ENCODE measurements at places on chromosomes 4 and X.

GRCh38 chr4:8350841-8351461 lies 81.4 kb downstream of the HTRA3 start:
- no peak for DNase-seq

- no peak for DNase-seq
Observed at GRCh38 chr4:140557831-140558435, 10.8 kb downstream of the UCP1 start.

GRCh38 chr4:107098401-107098800 lies 62.3 kb upstream of the DKK2 start:
- no peak for DNase-seq

- no peak for DNase-seq
Observed at GRCh38 chr4:25051534-25051933, 20.8 kb upstream of the LGI2 start.

DNA sequence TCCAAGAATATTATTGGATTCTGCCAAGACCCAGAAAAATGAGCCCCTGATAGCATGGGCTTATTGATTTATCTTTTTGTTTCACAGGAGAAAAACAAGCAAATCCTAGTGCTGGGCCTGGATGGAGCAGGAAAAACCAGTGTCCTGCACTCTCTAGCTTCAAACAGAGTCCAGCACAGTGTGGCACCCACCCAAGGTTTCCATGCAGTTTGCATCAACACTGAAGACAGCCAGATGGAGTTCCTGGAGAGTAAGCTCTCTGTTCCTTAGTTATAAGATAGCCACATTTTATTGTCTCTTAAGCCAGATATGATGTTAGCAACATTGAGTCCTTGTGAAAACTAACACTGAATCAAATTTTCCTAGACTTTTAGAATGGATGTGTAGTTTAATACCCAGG lies 5.5 kb downstream of the ARL9 start:
- no peak for DNase-seq

- DNase-seq, result no peak
Observed at GRCh38 chr4:145951931-145952330, 13.3 kb upstream of the ZNF827 start.

- DNase-seq, result no peak
Observed at GRCh38 chrX:55340896-55341433, 76.2 kb upstream of the PAGE3 start.

DNA sequence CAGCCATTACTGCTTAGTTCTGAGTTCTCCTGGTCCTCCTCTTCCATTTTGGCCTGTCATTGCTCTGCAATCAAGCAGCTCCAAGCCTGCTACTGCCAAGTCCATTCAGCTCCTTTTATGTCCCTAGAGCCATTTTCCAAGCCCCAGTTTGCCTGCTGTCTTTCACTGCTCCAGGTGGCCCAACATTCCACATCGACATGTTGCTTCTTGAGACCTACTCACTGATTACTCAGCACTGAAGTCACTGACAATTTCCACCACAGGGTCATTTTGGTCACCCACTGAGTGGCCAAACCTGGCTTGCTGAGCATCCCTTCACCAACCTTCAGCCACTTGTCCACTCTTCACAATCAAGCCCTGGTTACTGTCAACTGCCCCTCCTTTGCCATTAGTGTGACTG lies 27.2 kb downstream of the LRIT3 start:
- DNase-seq, result no peak

GRCh38 chrX:149145845-149146285 lies 359.2 kb downstream of the IDS start:
- no peak for DNase-seq

GRCh38 chr4:124030147-124030546 lies 633.6 kb downstream of the SPRY1 start:
- DNase-seq, result no peak

GRCh38 chr4:157280673-157281072 lies 60.1 kb downstream of the GRIA2 start:
- DNase-seq, result no peak

GRCh38 chrX:21176921-21177571 lies 197.2 kb upstream of the CNKSR2 start:
- DNase-seq, result no peak

GRCh38 chr4:110632506-110633357 lies 9.9 kb upstream of the PITX2 start:
- DNase-seq, result no peak

Measured in DMS79 treated with DMSO at 0.1 percent for 48 hours (cell line).